ENCODE measurements at places on chromosomes 5 and 9.
A peak's percentile ranks its signal among the peaks of the same experiment; 100 is the strongest.

- DNase-seq: no peak
These were observed 337.1 kb downstream of the GADD45G start for GRCh38 chr9:89941875-89942274.

GRCh38 chr5:145960166-145960565, 23.8 kb downstream of the SH3RF2 start:
- no peak for DNase-seq

- no peak for DNase-seq
These were observed 232.6 kb downstream of the MED10 start for GRCh38 chr5:6145616-6146237.

DNA sequence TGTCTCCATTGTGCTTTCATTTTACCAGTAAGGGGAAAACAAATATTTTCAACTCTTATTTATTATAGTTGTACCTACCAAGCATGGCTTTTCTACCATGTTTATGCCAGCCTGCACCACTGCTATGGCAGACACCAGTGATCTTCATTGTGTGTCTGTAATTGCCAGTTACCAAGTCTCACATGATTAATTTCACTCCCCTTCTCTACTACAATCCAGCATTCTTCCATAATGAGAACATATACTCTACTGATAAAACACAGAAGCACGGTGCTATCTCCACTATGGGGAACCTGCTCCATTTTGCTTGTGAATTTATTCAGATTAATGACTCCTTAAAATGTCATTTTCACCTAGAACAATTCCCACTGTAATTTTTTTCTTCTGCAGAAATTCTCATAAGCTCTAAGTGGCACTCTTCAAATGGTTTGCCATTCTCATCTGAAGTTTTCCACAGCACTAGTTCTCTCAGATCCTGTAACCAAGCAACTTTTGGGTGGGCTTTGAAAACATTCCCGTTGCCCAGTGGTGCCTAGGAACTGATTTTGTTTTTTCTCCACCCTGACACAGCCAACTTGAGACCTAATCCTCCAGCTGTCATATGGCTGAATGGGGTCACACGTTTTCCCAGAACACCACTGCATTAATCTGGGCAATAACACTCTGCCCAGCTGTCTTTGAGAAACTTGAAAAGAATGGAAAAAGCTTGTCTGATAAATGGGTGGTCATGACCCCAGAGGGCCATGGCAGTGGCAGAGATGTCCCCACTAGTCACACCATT, 222.7 kb upstream of the RASEF start:
- no peak for DNase-seq

- no peak for DNase-seq
These were observed 63.6 kb upstream of the JAK2 start for GRCh38 chr9:4921449-4921848.

DNA sequence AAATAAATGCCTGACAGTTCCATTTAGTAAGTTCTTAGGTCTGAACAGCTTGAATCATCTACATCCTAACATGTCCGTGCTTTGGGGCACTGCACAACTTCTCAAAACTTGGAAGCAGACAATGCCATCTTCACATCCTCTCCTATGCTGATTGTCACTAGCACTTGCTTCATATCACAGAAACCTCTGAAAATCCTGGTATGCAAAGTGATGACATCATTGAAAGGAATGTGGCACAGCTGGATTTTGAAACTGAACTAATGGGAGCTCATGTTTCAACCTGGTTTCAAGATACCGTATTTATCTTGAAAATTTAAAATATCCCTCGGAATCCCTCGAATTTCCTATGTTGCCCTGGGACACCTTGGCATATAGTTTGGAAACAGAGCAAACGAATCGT, 490.2 kb upstream of the DAP start:
- no peak for DNase-seq

DNA sequence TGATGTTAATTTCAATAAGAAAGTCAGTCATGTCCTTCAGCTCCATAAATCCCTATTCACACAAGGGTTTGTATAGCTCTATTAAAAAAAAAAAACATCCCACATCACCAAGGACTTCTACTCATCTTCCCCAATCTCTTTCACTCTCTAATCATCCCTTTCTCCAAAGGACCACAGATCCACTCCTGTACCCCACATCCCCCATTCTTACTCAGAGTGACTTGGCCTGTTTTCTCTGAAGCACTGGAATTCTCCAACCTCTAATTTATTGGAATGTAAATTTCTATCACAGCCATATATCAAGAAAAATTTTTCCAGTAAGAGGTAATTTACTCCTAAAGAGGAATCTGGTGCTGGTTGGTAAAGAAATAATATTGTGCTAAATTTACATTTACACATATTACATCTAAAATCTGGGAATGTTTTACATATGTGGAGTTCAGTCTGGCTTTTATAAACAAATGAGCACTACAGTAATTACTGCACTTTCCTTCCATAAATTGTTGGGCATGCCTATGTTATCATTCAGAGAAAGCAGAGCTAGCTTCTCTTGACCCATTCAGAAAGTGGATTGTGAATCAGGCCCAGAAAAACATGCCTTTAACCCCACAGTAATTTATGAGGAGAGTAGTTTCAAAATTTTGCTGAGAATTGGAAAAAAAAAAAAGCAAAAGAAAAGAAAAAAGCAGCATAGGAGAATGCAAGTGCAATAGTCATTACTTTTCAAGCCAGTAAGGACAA, 399.5 kb upstream of the TNC start:
- DNase-seq: no peak

DNA sequence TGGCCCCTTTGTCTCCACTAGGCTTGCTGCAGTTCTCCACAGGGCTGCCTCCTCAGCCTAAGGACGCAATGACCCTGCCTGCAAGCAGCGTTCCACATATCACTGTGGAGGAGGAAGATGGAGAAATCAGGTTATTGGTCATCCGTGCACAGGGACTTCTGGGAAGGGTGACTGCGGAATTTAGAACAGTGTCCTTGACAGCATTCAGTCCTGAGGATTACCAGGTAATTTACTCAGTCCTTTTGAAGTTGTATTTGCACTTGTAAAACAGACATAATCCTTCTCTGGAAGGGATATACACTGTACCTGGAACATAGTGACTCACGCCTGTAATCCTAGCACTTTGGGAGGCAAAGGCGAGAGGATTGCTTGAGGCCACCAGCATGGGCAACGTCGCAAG, 116.6 kb downstream of the ADGRV1 start:
- DNase-seq: no peak

DNA sequence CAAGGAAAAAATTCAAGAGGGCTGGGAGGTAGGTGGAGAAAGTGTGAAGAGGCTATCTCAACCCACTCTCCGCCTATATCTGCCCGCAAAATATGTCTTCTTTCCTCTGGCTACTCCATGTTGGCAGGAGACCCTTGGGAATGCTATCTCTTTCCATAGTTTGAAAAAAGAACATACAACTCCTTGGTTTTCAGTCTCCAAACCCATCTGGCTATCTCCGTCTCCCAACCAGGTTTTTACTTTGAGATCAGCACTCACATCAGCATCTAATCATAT, 109.9 kb upstream of the IFNE start:
- DNase-seq: no peak

DNA sequence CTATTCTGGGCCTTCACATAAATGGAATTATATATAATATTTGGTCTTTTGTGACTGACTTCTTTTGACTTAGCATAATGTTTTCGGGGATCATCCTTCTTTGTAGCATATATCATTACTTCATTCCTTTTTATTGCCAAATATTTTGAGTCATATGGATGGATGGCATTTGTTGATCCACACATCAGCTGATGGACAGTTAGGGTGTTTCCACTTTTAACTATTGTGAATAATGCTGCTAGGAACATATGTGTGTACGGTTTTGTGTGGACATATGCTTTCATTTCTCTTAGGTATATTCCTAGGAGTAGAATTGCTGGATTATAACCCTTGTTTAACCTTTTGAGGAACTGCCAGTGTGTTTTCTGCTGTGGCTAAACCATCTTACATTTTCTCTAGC, 249.6 kb downstream of the FANCC start:
- no peak for DNase-seq

DNA sequence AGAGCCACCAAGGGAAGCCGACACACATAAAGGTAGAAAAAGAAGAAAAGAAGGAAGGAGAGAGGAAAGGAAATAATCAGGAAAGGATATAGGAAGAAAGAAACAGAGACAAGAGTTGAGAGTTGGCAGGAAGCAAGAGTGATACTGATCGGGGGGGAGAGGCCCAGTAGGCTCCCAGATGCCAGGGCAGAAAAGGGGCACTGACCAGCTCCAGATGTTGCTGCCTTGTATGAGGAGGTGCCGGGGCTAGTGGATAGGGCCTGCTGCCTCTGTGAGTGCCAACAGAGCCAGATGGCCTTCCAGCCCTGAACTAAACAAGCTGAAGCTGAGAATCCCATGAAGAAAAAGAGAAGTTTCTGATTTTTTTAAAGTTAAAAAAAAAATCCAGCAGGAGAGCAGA, 82.0 kb upstream of the TRIM32 start:
- no peak for DNase-seq

DNA sequence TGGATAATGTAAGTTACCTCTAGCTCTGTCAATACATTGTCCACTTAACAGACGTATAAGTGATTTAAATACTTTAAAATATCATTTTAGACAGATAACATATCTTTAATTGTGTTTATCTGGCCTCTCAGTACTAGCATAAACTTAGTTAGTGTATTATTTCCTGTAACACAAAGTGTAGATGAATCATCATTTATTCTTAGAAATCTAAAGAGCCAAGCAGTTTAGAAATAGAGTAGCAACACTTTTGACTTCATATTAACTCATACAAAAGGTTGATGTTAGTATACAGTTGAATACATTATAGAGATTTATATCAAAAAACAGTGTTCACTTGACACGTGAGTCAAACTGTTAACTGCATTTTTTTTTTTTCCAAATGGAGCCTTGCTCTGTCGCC, 18.0 kb downstream of the NCBP1 start:
- DNase-seq: no peak

- no peak for DNase-seq
These were observed 59.6 kb upstream of the C5orf58 start for GRCh38 chr5:170173227-170173626.

DNA sequence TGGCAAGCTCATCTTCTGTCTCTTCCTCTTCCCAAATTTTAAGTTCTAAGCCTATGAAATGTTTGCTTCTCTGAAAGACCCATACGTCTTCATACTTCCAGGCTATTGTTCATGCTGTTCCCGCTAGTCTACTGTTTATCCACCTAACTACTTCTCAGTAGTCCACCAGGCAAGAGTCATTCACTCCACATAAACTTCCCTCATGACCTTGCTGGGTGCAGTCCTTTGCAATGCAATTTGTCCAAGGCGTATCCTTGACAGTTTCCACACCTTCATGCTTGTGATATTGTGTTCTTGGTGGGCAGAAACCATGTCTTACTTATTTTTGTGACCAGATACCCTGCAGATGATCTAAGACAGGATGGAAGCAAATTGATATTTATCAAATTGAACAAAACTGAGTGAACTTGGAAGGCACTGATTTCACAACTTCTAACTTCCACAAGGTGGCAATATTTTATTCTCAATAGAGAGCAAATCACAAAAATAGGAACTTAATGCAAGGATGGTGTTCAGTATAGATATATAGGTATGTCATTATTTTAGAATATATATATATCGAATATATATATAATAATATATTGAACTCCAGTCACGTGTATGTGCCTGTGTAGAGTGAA, 30.3 kb downstream of the TYRP1 start:
- no peak for DNase-seq

GRCh38 chr9:134693011-134693410, 51.4 kb downstream of the COL5A1 start:
- DNase-seq: no peak

- DNase-seq: peak; percentile 65
These were observed at the start of gene HAVCR2 for GRCh38 chr5:157108976-157109375. TSS of gene HAVCR2 (minus strand) at chr5:157109044. CDS start at chr5:157108983, 61 bp downstream.

DNA sequence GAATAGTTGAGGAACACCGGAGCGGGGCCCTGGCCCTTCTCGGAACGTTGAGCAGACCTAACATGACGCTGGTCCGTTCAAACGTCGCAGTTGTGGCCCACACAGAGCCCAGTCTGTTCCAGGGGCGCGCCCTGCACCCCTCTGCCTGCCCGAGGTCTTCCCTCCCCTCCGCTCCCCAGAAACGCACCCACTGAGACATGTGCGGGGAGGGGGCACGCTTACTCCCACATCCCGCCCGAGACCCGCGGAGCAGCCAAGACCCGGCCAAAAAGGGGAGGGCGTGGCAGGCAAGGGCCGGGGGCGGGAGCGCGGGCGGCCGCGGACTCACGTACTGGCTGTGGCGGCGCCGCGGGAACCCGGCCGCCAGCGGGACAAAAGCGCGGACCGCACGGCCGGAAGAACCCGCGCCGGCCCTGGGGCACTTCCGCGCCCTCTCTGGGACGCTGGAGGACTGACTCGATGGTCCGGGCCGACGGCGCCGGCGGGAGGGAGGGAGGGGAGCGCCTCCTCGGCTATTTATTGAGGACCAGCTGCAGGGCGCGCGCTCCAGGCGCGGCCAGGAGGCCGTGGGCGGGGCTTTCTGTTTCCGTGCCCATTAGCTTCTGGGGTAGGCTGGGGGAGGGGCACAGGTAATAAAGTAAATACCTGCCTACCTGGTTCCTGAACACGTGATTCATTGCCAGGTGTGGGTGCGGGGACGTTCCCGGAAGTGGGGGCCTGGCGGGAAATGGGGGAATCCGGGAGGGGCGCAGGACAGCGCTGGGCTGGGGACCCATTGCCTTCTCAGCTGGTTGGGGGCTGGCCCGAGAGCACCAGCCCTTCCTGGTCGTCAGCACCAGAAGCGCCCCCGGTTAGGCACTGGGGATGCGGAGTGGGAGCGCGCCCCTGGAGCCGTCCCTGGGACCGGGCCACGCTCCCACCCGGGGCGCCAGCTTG, at the start of gene ZFP62:
ZFP62 (minus strand) TSS at position 390 of the 936 bp plus-strand sequence; CDS start at position 333, 57 bp downstream.
- DNase-seq: peak; percentile 91

DNA sequence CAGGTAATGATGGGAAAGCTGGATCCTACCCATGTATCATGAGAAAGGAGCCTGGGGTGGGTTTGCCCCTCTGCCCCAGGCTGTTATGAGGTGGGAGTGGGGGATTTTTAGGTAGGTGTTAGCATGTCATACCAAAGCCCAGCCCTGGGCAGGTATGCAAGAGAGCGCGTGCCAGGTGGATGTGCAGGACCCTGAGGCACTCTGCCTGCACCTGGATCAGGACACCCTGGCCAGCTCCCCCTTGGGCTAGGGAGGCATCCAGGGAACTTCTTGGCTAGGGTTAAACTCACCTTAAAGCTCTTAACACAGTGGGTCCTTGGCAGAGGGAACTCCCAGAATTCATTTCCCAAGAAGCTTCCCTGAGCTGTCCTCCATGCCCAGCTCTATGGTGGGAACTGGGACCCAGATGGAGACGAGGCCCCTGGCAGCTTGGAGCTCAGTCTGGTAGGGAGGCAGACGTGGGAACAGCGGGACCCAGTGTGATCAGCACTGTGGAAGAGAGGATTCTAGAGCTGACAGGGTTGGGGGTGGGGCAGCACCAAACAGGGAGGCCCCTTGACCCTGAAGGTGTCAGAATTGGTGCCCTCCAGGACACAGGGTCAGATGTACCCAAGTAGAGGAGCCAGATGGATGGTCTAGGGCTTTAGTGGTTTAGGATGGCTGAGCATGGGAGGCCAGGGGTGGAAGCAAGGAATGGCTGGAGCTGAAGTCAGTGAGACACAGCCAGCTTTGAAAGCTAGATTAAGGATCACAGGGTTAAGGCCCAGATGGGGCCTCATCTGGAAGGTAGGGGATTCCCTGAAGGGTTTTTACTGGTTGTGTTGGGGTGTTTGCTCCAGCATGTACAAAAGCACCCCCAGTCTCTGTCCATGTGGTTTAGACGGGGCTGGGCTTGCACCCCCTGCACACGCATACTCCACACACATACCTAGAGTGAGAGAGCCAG, 2.2 kb upstream of the PRR7 start:
- no peak for DNase-seq
